Keratinocyte (primary cell): ENCODE measurements at places on chromosomes 4 and X. TPM values are rescaled to one million over a fixed set of nuclear protein-coding genes. Genes with fewer than 3 reads are reported as not detected.

PABPC1L2A gene
- polyA plus RNA-seq = not detected in 3 replicates

MAD2L1 gene
- polyA plus RNA-seq = 8.0 to 37.9 TPM (median 22.1 TPM) in 3 replicates

TEX13B gene
- not detected in 3 replicates for polyA plus RNA-seq

DSPP gene
- not detected in 3 replicates for polyA plus RNA-seq

MAGEA4 gene
- polyA plus RNA-seq = not detected in 3 replicates

SOWAHB gene
- polyA plus RNA-seq = 0.17 to 0.64 TPM (median 0.18 TPM) in 3 replicates

TMSB15C gene
- polyA plus RNA-seq = 0.86 to 1.5 TPM (median 1.2 TPM) in 3 replicates

PCYT1B gene
- polyA plus RNA-seq = 2.9 to 5.0 TPM (median 3.7 TPM) in 3 replicates

CLDN34 gene
- 0.05 to 0.10 TPM in 2 of 3 replicates, not detected in the other for polyA plus RNA-seq

DNA sequence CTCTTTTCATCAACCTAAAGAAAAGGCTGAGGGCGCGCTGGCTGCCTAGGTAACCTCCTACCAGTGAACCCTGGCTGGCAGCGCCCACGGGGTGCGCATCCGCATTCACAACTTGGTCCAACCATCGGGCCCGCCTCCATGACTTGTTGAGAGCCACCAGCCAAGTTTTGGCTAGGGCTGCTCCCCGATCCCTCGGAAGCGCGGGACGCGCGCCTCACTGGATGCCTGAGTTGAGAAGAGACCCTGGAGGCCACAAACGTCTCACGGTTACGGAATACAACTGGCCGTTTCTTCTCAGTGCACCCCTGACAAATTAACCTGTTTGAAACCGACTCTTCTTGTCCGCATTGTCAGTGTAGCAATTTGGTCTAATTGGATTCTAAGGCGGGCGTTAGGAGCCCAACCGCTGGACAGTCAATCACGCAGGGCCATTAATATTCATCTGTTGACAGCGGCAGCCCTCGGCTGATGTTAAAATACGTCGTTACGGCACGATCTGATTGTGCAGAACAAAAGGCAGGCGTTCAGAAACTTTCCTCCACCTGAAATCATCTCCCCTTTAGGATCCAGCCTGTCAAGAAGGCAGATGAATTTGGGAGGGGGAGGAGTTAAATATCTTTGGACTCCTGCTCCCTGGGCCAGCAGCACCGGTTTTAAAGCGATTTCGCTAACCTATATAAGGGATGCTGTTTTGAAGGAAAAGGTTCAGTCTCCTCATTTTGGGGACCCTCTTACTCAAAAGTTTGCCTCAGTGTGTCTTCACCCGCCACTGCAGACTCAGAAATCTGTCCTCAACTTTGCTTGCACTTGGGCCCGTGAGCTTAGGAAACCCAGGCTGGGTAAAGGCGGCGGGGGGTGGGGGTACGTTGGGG, 1.2 kb downstream of the GPC3 start:
- H3K4me3 ChIP-seq = no peak overlapping the region
- peaks cover 2% of the 10 kb centered on the region for H3K4me1 ChIP-seq
- H3K36me3 ChIP-seq = no peaks in the 10 kb centered on the region
- DNase-seq = no peak
- H3K27ac ChIP-seq = no peak overlapping the region

DNA sequence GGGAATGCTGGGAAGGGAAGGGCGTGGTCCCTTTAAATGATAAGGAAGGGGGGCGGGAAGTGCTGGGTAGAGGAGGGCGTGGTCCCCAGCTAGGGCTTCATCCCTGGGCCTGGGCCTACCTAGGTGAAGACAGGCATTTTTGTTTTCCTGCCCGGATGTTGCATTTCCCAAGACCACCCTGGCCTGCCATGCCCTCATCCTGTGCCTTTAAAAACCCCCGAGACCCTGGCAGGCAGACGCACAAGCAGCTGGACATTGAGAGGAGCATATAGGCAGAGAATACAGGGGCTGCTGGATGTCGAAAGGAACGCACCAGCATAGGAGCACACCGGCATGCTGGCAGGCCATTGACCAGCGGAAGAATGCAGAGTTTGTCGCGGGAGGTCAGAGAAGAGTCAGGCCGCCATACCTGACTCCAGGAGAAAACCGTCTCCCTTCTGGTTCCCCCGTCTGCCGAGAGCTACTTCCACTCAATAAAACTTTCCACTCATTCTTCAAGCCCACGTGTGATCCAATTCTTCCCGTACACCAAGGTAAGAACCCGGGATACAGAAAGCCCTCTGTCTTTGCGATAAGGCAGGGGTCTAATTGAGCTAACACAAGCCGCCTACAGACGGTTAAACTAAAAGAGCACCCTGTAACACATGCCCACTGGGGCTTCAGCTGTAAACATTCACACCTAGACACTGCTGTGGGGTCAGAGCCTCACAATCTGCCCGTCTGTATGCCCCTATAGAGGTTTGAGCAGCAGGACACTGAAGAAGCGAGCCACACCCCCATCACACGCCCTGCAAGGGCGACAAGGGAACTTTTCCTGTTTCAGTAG, 2.9 kb upstream of the AGA start:
- no peaks in the 10 kb centered on the region for H3K27me3 ChIP-seq
- no peaks in the 10 kb centered on the region for H3K36me3 ChIP-seq
- DNase-seq = no peak
- H3K27ac ChIP-seq = no peak overlapping the region

DNA sequence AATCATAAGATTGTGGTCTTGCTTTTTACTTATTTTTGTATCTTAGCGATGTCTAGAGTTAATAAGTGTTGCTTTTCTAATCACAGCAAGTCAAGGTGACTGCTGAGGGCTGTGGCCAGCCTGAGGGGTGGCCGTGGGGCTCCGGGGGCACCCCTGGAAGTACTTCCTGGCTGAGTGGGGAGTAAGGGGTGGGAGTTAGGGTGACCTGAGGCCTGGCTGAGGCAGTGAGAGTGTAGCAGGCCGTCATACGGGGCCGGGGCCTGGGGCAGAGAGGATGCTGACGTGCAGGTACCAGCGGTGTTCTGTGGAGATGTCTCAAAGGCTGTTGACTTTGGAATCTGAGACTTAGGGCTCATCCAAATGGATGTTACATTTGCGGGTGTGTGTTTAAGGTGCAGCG, 29.3 kb downstream of the PIGG start:
- H3K27me3 ChIP-seq = no peaks in the 10 kb centered on the region
- no peaks in the 10 kb centered on the region for H3K4me1 ChIP-seq
- no peak overlapping the region for H3K4me3 ChIP-seq
- H3K36me3 ChIP-seq = peaks cover 50% of the 10 kb centered on the region
- no peak overlapping the region for H3K27ac ChIP-seq

- no peak overlapping the region for H3K27ac ChIP-seq
- H3K27me3 ChIP-seq = no peaks in the 10 kb centered on the region
- H3K36me3 ChIP-seq = no peaks in the 10 kb centered on the region
- H3K4me1 ChIP-seq = peaks cover 4% of the 10 kb centered on the region
- no peak for DNase-seq
- no peak overlapping the region for H3K4me3 ChIP-seq
These were observed 24.0 kb upstream of the SPARCL1 start for GRCh38 chr4:87553182-87553581.

DNA sequence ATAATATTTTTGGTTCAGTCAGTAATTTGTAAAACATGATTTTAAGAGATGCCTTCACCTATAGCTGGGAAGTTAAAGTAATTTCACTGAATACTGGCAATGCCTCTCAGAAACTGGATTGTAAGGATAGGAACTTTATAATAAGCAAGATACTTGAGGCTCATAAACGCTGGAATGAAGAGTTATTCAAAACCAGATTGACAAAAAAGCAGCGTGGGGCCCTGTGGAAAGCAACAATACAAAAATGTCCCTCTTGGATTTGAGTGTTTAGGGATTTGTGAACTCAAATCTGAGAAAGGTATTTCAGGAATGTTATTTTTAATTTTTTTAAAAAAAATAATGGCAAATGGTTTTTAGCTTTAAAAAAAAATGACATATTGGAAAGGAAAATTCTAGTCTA, 94.6 kb downstream of the ANK2 start:
- no peak overlapping the region for H3K27ac ChIP-seq
- no peaks in the 10 kb centered on the region for H3K4me1 ChIP-seq
- no peaks in the 10 kb centered on the region for H3K27me3 ChIP-seq
- H3K36me3 ChIP-seq = no peaks in the 10 kb centered on the region
- no peak overlapping the region for H3K4me3 ChIP-seq
- no peak for DNase-seq

DNA sequence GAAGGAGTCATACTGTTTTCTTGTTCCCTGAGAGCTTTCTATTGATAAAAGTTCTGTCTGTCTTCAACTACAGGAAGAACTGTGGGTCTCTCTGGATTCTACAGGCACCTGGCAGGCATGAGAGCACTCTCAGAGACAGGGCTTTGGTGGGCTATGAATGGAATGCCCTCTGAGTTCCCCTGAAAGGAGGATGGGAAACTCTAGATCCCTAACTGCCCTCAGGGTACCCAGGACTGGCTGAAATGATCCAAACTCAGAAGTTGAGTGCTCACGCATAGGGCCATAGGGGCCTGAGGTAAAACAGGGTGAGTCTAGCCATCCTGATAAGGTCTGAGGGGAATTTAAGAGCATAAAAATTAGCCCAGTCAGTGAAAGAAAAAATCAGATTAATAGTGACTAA, 59.0 kb upstream of the SCRG1 start:
- H3K4me1 ChIP-seq = no peaks in the 10 kb centered on the region
- no peak overlapping the region for H3K4me3 ChIP-seq
- H3K27me3 ChIP-seq = no peaks in the 10 kb centered on the region
- no peaks in the 10 kb centered on the region for H3K36me3 ChIP-seq

DNA sequence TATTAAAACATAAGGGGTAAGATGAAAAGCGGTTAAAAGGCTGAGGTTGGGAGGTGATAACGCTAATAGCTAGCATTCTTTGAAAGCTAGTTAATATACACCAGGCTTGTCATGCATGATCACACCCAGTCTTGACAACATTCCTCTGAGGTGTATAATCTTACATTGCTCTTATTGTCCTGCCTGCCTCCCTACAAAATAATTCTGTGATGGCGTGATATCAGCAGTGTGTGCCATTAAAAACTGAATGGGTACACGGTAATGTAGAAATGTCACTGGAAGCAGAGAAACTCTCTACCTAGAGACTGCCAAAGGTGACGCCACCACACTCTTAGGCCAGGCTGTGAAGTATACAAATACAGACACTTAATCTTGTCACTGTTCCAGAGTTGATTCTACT, 68.1 kb downstream of the DIAPH2 start:
- H3K4me3 ChIP-seq = no peak overlapping the region
- no peaks in the 10 kb centered on the region for H3K4me1 ChIP-seq
- no peaks in the 10 kb centered on the region for H3K36me3 ChIP-seq
- DNase-seq = no peak
- H3K27ac ChIP-seq = no peak overlapping the region
- H3K27me3 ChIP-seq = no peaks in the 10 kb centered on the region

DNA sequence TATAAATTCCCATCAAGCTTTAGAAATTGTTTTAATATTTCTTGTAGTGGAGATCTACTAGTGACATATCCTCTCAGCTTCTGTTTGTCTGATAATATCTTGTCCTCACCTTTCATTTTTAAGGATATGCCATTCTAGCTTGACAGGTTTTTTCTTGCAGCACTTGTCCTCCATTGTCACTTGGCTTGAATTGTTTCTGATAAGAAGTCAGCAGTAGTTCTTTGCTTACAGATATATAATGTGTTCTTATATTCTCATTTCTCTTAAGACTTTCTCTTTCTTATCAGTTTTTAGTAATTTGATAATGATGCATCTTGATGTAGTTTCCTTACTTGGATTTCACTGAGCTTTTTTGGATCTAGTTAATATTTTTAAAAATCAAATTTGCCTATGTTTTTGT, 120.6 kb upstream of the NUDT6 start:
- H3K4me3 ChIP-seq = no peak overlapping the region
- H3K36me3 ChIP-seq = no peaks in the 10 kb centered on the region
- H3K27me3 ChIP-seq = no peaks in the 10 kb centered on the region
- peaks cover 3% of the 10 kb centered on the region for H3K4me1 ChIP-seq
- no peak for DNase-seq

- no peak overlapping the region for H3K27ac ChIP-seq
- H3K36me3 ChIP-seq = no peaks in the 10 kb centered on the region
- no peaks in the 10 kb centered on the region for H3K27me3 ChIP-seq
- peaks cover 5% of the 10 kb centered on the region for H3K4me1 ChIP-seq
- H3K4me3 ChIP-seq = no peak overlapping the region
These were observed 57.8 kb downstream of the SOD3 start for GRCh38 chr4:24853142-24853541.

- H3K4me1 ChIP-seq = peaks cover 13% of the 10 kb centered on the region
- H3K27me3 ChIP-seq = no peaks in the 10 kb centered on the region
- H3K36me3 ChIP-seq = no peaks in the 10 kb centered on the region
- no peak overlapping the region for H3K27ac ChIP-seq
- no peak overlapping the region for H3K4me3 ChIP-seq
- no peak for DNase-seq
These were observed 111.9 kb downstream of the STOX2 start for GRCh38 chr4:184016759-184017668.

DNA sequence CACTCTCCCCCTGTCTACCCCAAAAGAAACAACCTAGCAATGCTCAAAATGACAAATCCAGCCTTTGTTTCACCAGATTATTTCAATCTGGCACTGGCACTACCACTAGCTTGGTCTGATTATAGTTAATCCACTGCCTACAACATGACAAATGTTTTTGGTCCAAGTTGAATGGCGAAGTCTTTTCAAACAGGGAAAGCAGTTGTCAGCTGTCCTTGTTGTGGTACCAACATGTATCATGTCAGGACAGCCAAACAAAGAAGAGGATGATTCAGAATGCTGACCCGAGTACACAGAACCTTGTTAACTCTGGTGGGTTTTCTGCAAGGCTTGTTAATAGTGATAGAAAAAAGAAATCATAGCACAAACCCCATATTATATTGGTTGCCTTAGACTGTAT, 160.8 kb upstream of the ANK2 start:
- no peaks in the 10 kb centered on the region for H3K27me3 ChIP-seq
- H3K4me1 ChIP-seq = no peaks in the 10 kb centered on the region
- no peak for DNase-seq
- no peak overlapping the region for H3K4me3 ChIP-seq
- no peaks in the 10 kb centered on the region for H3K36me3 ChIP-seq
- H3K27ac ChIP-seq = no peak overlapping the region

GRCh38 chrX:73262991-73263390, 48.3 kb upstream of the NAP1L2 start:
- no peak overlapping the region for H3K4me3 ChIP-seq
- H3K27me3 ChIP-seq = no peaks in the 10 kb centered on the region
- H3K4me1 ChIP-seq = peaks cover under 1% of the 10 kb centered on the region
- no peaks in the 10 kb centered on the region for H3K36me3 ChIP-seq

GRCh38 chrX:123337886-123338639, 154.0 kb downstream of the GRIA3 start:
- no peak overlapping the region for H3K4me3 ChIP-seq
- no peak overlapping the region for H3K27ac ChIP-seq
- H3K36me3 ChIP-seq = no peaks in the 10 kb centered on the region
- no peaks in the 10 kb centered on the region for H3K4me1 ChIP-seq
- DNase-seq = no peak
- H3K27me3 ChIP-seq = no peaks in the 10 kb centered on the region

GRCh38 chr4:27791640-27792039, 931.0 kb downstream of the STIM2 start:
- no peak overlapping the region for H3K27ac ChIP-seq
- no peak overlapping the region for H3K4me3 ChIP-seq
- H3K4me1 ChIP-seq = peaks cover 13% of the 10 kb centered on the region
- no peak for DNase-seq
- no peaks in the 10 kb centered on the region for H3K36me3 ChIP-seq

DNA sequence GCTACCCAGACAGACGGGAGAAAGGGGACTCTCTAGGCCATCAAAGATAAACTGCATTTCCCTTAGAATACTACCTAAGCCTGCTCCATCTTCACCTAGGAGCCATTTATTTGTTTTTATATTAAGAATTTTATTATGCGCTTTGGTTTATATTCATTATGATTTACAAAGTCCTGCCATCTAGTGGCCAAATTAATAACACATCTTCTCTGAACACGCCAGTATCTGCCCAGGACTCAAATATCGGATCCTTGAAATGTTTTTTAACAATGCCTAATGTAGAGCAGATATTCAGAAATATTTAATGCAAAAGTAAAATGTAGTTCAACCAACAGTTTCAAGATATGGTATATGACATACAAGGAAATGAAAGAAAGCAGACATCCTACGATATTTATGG, 20.8 kb upstream of the PRPS2 start:
- no peak overlapping the region for H3K27ac ChIP-seq
- no peaks in the 10 kb centered on the region for H3K4me1 ChIP-seq
- H3K4me3 ChIP-seq = no peak overlapping the region
